Calu3 (cell line): ENCODE measurements at places on chromosomes 5 and 9. TPM values are rescaled to one million over a fixed set of nuclear protein-coding genes. Genes with fewer than 3 reads are reported as not detected.

DNA sequence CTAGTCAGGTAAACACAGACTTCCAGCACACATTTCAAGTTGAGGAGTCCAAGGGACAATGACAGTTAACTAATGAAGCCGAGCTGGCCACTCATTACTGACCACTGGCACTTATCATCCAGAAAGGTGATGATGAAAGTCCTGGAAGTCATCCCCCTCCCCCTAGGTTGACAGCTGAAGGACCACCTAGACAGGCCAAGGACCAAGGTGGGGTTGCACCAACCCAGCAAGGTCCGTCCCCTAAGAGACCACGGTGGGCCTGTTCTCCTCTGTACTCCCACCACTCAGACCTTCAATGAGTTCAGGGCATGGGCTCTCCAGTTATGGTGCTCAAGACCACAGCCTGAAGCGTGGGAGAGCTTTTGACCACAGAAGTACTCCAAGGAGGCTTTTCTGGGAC, 13.2 kb downstream of the P4HA2 start:
- peaks cover 6% of the 10 kb centered on the region for H3K4me1 ChIP-seq
- no peak for DNase-seq
- H3K27me3 ChIP-seq: no peaks in the 10 kb centered on the region
- no peak overlapping the region for H3K4me3 ChIP-seq

- peaks cover 23% of the 10 kb centered on the region for H3K36me3 ChIP-seq
Observed at GRCh38 chr9:134065612-134066419, 2.0 kb downstream of the BRD3 start.

- H3K27ac ChIP-seq: no peak overlapping the region
- no peak overlapping the region for H3K4me3 ChIP-seq
- H3K4me1 ChIP-seq: peaks cover 14% of the 10 kb centered on the region
- peaks cover 5% of the 10 kb centered on the region for H3K36me3 ChIP-seq
- peaks cover 44% of the 10 kb centered on the region for H3K27me3 ChIP-seq
- no peak for DNase-seq
Observed at GRCh38 chr9:137156567-137157375, 13.1 kb downstream of the LRRC26 start.

The LCN9 gene
- total RNA-seq: not detected in 2 replicates

The RARS1 gene
- total RNA-seq: 130 and 137 TPM in 2 replicates

- DNase-seq: no peak
- no peak overlapping the region for H3K4me3 ChIP-seq
- H3K27ac ChIP-seq: no peak overlapping the region
Observed at GRCh38 chr5:12624776-12625560, 720.7 kb upstream of the CTNND2 start.

DNA sequence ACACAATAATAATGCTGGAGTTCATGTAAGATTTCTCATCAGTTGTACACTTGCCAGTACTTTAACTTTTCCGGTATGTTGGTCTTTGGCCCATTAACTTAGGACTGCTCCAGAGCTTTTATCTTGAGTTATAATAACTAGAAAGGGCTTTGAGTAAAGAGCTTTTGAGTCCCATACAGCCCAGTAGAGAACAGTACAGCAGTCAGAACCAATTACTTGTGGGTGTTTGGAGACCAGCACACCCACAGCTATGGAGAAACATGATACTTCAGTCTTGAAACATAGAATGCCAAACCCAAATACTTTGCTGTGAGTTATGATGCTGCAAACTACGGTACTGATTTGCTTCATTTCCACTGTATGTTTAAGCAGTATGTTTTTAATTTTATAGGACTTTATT, 374.3 kb downstream of the CCDC171 start:
- H3K36me3 ChIP-seq: no peaks in the 10 kb centered on the region
- H3K4me3 ChIP-seq: no peak overlapping the region
- no peaks in the 10 kb centered on the region for H3K27me3 ChIP-seq
- H3K27ac ChIP-seq: no peak overlapping the region

The IFNE gene
- 8.3 and 8.4 TPM in 2 replicates for total RNA-seq
